Peyer's patch (tissue), 4 donors: ENCODE measurements at places on chromosomes 7 and 10. TPM values are rescaled to one million over a fixed set of nuclear protein-coding genes. Genes with fewer than 3 reads are reported as not detected.

Gene MALRD1
- total RNA-seq = 357 TPM

Gene SPDYE5
- not detected for total RNA-seq

Gene SLC26A3
- 587 TPM for total RNA-seq

Gene TMEM140
- 34.9 TPM for total RNA-seq

Gene FMC1
- total RNA-seq = 5.4 TPM
